ENCODE measurements at places on chromosomes 1 and 21.

DNA sequence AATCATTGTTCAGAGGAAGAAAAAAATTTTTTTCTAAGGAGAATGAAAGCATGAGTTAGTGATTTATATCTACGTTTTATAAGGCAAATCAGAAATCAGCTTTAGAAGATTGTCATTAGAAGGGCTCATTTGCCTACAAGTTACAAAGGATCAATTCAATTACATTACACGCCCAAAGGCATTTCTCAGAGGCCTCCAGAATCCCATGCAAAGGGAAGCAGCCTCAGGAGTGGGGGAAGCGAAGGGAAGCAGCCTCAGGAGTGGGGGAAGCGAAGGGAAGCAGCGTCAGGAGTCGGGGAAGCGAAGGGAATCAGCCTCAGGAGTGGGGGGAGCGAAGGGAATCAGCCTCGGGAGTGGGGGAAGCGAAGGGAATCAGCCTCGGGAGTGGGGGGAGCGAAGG is 206.2 kb downstream of the GREM2 start:
- DNase-seq: no peak

- DNase-seq: no peak
These were observed 2.7 kb downstream of the CD34 start for GRCh38 chr1:207908107-207908734.

DNA sequence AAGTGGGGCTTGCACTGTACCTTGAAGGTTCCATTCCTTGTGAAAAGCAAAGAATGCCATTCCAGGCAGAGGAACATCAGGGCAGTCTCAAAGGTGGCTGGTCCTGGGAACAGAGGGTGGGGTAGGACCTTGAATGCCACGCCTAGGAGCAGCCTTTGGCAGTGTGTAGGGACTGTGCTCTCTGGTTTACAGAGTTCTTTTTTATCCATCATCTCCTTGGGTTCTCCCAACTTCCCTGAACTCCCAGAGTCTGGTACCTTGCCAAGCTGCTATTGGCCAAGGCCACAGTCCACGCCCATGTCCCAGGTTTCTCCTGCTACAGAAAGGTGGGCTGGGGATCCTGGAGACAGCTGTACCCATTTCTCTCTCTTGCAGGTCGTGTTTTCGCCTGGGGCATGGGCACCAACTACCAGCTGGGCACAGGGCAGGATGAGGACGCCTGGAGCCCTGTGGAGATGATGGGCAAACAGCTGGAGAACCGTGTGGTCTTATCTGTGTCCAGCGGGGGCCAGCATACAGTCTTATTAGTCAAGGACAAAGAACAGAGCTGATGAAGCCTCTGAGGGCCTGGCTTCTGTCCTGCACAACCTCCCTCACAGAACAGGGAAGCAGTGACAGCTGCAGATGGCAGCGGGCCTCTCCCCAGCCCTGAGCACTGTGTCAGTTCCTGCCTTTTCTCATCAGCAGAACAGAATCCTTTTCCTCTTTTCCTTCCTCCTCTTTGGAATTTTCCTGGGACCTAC is 15.3 kb upstream of the TRNAU1AP start:
- no peak for DNase-seq

DNA sequence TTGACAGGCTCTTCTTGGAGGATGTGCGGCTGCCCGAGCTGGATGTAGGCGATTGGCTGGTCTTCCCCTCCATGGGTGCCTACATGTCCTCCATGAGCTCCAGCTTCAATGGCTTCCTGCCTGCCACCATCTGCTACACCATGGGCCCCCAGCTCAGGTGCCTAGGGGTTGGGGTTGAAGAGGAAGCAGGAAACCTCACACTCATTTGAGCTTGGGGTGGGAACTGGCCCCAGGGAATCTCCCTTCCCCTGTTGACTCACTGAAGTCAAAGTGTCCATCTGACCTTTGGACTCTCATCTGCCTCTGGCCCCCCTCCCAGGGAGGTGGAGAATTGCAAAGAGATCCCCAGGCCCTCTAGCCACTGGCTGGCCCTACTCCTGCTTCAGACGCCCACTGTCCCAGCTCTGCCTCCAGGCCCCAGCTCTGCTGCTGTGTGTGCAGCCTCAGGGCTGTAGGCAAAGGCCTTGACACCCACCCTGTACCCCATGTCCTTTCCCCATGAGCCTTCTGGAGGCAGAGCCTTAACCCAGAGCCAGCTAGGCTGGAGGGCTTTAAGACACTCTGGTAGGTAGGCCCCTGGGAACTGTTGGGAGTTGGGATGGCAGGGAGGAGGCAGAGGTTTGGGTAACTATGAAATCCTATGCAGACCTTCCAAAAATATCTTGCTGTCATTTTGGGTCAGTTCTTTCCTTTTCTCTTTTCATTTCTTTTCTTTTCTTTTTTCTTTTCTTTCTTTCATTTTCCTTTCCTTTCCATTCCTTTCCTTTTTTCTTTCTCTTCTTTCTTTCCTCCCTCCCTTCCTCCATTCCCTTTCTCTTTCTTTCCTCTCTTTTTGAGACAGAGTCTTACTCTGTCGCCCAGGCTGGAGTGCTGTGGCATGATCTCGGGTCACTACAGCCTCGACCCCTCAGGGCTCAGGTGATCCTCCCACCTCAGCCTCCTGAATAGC is 66.9 kb upstream of the TINAGL1 start:
- no peak for DNase-seq

GRCh38 chr1:202624088-202624780 is 86.0 kb downstream of the SYT2 start:
- no peak for DNase-seq

GRCh38 chr1:223067914-223068313 is 75.1 kb downstream of the TLR5 start:
- DNase-seq: no peak

GRCh38 chr1:186255266-186255665 is 119.8 kb downstream of the TPR start:
- DNase-seq: no peak

DNA sequence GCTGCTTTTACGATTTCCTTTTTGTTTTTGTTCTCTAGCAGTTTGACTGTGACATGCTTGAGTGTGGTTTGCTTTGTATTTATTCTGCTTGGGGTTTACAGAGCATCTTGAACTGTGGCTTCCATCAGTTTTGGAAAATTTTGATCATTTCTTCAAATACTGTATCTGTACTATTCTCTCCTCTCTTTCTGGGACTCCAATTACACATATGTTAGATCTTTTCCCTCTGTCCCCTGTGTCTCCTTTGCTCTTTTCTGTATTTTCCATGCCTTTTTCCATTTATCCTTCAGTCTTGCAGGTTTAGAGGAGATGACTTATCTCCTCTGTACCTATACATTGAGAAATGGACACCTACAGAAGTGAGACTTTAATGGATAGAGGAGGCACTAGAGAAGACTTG is 31.7 kb downstream of the COQ8A start:
- no peak for DNase-seq

GRCh38 chr1:16294219-16295212 is 57.5 kb upstream of the CPLANE2 start:
- DNase-seq: no peak

DNA sequence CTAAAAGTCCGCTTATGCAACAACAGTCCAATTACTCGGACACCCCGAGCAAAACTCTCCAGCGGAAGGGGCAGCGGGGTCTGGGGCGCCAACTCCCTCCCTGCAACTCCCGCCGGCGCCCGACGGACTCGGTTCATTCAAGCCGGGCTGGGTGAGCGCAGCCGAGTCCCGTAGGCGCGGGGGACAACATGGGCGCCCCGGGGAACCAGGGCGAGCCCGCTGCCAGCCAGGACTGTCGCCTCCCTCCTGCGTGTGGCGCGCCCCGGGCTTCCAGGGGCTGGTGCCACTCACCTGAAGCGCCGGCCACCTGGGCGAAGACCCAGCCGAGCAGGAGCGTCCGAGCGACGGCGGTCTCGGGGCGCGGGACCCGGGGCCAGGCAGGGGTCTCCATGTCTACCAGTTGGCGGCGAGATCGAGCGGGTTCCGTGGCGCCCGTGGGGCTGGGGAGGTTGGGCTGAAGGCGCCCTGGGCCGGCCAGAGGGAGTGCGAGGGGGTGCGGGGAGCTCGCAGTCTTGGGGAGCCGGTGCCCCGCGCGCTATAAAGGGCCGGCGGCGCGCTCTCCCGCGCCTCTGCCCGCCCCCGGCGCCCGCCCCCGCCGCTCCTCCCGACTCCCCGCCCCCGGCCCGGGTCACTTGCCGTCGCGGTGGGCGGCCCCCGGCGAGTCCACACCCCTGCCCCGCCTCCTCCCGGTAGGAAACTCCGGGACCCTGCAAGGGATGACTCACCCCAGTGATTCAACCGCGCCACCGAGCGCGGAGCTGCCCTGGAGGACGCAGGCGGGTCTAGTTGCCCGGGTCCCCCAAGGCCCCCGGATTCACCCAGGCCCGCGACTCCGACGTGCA is at the start of gene F3:
F3 (minus strand) TSS at position 514 of the 842 bp plus-strand sequence; CDS start at position 391, 123 bp downstream.
- DNase-seq: peak; percentile 80

- DNase-seq: peak; percentile 16
These were observed 65.9 kb upstream of the L1TD1 start for GRCh38 chr1:62128745-62129144.

DNA sequence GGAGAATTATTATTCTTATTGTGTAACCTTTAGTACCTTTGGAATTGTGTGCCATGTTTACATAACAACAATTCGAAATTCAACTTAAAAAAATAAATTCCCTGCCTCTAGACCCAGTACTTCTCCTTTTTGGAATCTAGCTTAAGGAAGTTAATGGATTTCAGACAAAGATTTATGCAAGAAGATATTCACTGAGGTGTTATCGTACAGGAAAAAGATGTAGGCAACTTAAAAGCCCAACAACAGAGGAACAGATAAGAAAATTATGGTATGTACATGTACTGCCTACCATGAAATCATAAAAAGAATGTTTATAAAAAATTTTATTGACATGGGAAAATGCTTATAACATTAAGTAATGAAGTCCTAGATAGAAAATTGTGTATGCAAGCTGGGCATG is 18.2 kb upstream of the STMN1 start:
- no peak for DNase-seq

DNA sequence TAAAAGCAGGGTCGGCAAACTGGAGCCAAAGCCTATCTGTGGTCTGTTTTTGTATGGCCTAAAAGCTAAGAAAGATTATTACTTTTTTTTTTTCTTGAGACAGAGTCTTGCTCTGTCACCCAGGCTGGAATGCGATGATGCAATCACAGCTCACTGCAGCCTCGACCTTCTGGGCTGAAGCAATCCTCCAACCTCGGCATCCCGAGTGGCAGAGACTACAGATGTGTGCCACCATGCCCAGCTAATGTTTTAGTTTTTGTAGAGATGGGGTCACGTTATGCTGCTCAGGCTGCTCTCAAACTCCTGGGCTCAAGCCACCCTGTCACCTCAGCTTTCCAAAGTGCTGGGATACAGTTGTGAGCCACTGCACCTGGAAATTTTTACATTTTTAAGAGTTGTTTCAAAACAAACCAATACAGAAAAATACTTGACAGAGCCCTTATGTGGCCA is 6.5 kb upstream of the GLRX2 start:
- no peak for DNase-seq

GRCh38 chr1:245763873-245764331 is 609.1 kb downstream of the KIF26B start:
- no peak for DNase-seq

- no peak for DNase-seq
These were observed 57.8 kb downstream of the SIK1 start for GRCh38 chr21:43369124-43369523.

DNA sequence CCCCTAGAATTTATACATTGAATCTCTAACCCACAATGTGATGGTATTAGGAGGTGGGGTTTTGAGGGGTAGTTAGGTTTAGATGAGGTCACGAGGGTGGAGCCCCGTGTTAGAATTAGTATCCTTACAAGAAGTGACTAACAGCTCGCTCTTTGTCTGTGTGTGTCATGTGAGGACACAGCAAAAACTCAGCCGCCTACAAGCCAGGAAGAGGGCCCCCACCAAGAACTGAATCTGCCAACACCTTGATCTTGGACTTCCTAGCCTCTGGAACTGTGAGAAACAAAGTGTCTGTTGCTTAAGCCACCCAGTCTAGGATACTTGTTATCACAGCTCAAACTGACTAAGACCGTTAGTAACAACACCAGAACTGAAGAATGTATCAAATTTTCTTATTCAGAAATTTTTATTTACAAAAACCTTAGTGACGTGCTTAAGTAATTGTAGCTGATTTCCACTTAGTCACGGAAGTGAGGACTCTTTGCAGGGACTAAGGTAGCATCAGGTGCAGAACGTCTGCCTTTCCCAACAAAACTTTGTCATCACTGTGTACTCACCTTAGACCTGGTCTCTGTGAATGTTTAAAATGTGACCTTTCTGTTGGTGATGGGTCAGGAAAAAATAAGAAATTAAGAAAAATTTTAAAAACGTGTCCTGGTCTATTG is 24.5 kb upstream of the LRRC8C start:
- DNase-seq: no peak

GRCh38 chr1:7426780-7427604 is 344.1 kb upstream of the VAMP3 start:
- DNase-seq: no peak
